ENCODE measurements at places on chromosomes 1 and 21. TPM values are rescaled to one million over a fixed set of nuclear protein-coding genes. Genes with fewer than 3 reads are reported as not detected.

OR2L13 gene
- not detected for total RNA-seq

GNG12 gene
- total RNA-seq, result 360 TPM

- no peak for DNase-seq
Measured at GRCh38 chr1:175548774-175549173, 194.6 kb downstream of the TNR start.

PAQR6 gene
- total RNA-seq, result 0.13 TPM

DNA sequence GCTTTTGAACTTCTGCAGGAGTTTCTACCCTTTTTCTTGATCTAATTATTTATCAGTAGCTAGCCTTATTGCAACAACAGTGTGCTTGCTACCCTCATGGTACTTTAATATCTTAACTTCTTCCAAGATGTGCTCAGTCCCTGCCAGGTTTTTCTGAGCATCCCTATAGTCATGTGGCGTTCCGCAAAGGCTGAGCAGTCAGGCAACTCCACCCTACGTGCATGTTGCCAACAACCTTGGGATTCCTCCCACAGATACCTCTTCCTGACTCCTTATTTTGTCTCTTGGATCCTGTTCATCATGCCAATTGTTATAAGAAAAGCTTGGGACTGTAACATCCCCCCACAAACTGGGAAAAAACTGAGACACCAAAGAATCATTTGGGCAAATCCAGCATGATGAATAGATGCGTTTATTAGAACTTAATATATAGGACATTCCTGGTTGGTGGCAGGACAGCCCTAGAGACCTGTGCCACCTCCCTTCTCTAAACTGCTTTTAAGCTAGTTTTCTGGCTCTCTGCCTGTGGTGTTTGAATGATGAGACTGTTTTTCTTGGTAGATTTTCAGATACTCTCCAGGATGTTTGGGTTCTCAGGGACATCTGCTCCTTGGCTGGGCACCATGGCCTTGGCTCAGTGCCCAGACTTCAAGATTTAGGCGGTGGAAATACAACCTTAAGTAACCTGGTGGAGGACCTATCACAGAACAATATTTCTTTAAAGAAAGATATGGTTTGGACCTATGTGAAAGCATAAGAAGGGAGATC, 27.1 kb upstream of the KCTD3 start:
- DNase-seq, result no peak

GRCh38 chr1:115432061-115432460, 94.0 kb upstream of the NGF start:
- DNase-seq, result no peak

DNA sequence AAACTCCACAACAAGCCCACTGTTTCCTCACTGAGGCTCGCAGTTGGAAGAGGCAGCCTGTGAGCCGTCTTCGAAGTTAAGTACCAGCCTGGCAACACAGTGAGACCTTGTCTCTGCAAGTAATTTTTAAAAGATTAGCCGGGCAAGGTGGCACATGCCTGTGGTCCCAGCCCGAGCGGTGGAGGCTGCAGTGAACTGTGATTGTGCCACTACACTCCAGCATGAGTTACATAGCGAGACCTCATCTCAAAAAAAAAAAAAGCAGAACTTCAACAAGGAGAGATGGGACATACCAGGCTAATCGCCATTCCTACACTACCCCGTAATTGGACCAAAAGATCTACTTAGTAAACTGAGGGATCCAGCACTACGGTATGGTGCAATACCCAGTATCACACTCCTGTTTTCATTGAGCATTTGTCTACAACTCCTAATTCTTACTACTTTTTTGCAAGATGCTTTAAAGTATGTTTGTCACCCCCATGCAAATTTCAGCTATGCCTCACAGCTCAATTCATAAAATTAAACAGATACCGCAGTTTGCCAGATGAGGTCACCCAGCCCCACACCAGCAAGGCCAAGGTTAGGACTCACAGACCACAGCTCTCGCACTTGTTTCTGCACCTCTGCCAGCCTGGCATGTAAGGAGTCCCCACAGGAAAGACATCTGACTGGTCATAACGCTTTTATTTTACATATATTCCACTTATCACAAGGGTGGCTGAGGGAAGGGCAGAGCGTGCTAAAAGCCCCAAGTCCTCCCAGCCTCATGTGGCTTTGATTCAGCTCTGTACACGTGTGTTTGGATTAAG, 21.0 kb downstream of the SDE2 start:
- no peak for DNase-seq

GRCh38 chr21:38675182-38675824, 130.4 kb upstream of the ETS2 start:
- no peak for DNase-seq

GRCh38 chr1:70234733-70235132, 13.6 kb downstream of the SRSF11 start:
- no peak for DNase-seq

DNA sequence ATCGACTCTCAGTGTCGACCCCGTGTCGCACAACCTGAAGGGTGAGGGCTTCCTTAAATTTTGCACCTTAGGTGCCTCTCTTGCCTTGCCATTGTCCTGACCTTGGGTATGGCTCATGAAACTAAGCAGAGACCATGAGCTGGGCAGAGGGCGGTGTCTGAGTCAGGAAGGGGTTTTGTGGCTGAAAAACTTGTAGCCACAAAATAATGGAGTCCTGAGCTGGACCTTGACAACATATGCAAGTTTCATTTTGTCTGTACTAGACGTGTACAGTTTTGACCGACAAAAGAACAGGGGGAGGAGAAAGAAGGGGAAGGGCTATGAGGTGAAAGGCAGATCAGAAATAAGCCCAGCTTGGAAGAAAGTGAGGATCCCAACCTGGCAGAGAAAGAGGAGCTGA, 8.3 kb upstream of the RUNX1 start:
- DNase-seq, result no peak

GRCh38 chr1:15258833-15259621, 12.0 kb downstream of the FHAD1 start:
- no peak for DNase-seq

Measured in SK-MEL-5 (cell line).